ENCODE measurements at places on chromosomes 4 and X.

DNA sequence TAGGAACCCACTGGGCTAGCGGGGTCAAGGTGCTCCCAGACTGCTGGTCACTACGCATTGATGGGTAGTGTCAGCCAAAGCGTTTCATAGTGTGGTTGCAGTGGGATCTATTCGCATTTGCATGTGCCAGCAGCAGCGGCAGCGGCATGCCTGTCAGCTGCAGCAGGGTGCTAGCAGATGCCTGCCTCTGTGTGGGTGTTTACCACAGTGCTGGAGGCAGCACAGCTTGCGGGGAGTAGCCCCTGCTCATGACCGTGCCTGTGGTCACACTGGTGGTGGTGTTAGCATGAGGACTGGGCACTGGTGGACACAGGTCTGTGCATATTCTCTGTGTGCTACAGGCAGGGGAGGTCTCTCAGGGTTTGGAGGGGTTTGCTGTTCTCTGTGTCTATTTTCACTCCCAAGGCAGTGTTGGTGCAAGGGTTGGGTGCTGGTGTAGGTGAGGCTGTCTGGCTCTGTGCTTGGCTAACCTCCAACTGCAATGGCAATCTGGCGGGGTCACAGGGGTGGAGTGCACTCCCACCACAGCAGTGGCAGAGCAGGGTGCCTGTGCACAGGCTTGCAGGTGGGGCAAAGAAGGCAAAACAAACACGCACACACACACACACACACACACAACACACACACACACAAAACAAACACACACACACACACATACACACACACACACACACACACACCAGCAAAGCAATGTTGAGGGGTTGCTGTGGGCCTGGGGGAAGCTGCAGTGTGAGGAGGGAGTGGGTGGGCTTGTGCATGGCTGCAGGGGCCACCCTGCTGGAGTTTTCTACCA, 184.4 kb downstream of the GLUD2 start:
- DNase-seq, result no peak

- DNase-seq, result no peak
Observed at GRCh38 chrX:118751950-118752783, 24.8 kb downstream of the IL13RA1 start.

- no peak for DNase-seq
Observed at GRCh38 chr4:14168919-14169318, 541.4 kb upstream of the BOD1L1 start.

DNA sequence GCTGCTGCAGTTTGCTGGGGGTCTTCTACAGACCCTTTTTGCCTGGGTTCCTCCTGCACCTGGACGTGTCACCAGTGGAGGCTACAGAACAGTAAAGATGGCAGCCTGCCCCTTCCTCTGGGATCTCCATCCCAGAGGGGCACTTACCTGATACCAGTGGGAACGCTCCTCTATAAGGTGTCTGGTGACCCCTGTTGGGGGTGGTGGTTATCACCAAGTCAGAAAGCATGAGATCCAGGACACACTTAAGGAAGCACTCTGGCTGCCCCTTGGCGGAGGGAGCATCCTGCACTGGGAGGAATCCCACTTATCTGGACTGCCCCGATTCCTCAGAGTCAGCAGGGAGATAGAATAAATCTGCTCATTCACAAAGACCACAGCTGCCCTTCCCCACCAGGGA, 218.9 kb upstream of the GALNTL6 start:
- DNase-seq, result no peak

GRCh38 chr4:95255396-95256107, 293.2 kb downstream of the UNC5C start:
- DNase-seq, result no peak

DNA sequence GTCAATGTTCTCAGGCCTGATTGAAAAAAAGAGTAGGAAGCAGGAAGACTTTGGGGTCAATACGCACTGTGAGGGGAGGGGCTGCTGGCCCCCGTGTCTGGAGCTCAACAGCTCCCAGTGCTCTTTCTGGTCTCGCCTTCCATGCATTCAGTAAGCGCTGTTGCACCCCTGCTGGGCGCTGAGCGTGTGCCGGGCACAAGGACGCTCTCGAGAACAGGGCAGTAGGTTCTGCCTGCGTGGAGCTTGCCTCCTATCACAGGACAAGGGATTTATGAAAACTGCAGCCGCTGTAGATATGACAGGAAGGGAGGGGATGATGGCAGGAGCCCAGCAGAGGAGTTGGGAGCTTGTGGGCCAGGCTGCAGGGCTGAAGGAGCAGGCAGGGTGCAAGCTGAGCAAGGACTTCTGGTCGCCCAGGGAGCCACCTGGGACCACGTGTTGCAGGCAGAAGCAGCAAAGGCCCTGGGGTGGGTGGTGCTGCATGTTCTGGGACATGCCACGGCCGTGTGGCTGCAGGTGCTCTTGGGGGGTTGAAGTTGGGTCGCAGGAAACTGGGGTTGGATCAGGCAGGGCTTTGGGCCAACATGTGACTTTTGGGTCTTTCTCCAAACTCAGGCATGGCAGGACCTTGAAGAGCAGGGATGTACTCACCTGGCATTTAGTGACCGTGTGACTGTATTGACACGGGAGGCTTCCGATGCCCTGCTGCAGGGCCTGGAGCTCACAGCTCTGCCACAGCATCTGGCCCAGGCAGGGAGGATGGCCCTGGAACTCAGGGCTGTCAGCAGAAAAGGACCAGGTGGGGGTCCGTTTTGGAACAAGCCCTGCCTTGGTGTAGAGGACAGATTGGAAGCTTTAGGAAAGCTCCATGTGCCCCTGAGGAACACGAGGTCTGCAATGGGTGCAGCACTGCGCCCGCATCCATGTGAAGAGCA, 97.9 kb downstream of the CPZ start:
- DNase-seq, result no peak

DNA sequence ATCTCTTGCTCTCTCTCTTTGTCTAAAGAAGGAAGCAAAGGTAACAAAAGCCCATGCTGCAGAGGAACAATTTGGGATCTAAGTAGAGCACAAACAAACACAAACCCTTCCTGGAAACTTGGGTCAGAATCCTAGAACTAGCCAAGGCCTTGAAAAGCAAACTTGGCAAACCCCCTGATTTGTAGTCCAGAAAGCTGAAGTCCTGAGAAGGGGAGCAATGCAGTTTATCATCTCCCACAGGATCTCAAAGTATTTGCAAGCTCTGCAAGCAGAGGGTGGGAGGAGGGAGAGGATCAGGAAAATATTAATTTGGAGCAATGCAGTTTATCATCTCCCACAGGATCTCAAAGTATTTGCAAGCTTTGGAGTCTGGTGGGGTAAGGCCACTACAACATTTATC, 379.5 kb upstream of the FGF13 start:
- DNase-seq, result no peak

DNA sequence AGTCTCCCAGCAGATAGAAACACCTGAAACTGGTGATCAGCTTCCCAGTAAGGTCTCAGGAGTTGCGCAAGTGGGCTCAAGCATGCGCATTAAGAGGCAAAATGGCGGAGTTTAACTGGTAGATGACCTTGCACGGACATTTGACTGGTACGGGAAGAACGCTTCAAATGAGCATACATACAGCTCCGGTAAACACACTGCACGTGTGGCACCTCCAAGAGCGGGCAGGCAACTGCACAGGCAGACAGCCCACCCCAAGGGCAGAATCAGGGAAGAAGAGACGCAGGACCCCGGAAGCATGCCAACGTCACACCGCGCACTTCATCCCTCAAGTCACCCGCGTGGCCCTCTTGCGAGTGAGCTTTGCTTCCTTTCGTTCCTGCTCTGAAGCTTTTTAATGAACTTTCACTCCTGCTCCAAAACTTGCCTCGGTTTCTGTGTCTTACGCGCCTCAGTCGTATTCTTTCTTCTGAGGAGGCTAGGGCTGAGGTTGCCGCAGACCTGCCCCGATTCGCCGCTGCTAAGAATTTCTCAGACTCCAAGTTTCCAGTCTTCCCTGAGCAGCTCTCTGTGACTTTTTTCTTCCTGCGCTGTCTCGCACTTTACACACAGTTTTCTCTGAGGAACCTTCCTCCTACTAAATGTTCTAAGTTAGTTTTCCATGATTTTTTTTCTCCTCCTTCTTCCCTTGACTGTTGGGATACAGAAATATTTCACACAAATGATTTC, 180.7 kb upstream of the ZFP42 start:
- DNase-seq, result no peak

- DNase-seq, result no peak
Observed at GRCh38 chr4:186592966-186593586, 37.7 kb upstream of the MTNR1A start.

DNA sequence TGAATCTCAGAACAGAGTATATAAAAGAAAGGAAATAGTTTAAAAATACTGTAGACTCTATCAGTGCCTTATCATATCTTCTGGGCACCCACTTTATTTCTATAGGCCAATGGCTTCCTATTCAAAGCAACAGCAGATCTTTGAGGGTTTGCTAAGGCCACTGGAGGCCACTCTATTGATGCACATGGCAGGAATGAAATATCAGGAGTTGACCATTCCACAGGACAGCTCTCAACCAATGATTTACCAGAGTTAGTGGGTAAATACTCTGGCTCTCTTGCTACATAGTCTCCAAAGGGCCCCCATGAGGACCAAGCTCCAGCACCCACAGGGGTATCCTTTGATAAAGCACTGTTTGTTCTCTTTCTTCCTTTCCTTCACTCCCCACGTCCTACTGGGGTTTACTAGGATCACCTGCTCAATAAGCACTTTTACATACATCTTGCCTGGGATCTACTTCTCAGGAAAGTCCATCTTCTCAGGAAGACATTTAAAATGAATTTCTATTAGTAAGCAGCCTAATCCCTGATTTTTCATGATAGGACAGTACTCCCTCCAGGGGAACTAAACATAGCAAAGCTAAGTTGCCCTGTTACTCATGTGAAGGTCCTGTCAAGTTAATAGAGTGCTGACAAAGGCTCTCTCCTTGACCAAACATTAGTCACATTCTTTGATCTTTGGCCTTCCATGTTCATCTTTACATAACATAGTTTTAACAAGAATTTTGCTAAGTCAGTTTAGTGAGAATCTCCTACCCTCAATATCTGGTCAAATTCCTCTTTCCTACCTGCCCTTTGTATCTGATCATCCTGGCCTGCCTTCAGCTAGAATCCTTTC, 459.7 kb downstream of the GRXCR1 start:
- DNase-seq, result no peak

DNA sequence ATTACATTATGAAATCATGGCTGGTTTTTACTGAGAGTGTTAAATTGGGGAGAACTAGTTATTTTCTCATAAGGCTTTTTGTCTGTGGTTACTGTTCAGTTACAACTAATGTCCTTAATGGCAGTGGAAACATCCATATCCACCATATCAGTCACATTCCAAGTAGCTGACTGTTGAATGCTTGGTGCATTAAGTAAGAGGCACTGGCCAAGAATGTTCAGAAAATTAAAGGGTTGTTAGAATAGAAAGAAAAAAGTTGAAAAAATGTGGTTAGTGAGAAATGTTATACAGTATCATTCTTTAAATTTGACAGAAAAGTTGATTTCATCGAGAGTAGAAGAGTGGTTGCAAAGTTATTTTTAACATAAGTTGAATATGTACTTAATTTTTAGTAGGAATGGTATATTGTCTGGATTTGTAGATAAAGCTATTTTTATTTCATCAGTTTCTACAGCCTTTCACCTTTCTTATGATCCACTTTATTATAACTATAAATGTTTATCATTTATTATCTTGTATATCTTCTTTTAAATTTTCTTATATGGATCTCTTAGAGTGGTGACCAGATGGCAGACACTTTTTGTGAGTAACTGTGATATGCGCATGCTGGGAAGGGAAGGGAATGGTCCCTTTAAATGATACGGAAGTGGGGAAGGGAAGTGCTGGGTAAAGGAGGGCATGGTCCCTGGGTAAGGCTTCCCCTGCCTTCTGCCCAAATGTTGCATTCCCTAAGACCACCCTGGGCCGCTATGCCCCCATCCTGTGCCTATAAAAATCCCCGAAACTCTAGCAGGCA, 2407.1 kb downstream of the ARAP2 start:
- no peak for DNase-seq

DNA sequence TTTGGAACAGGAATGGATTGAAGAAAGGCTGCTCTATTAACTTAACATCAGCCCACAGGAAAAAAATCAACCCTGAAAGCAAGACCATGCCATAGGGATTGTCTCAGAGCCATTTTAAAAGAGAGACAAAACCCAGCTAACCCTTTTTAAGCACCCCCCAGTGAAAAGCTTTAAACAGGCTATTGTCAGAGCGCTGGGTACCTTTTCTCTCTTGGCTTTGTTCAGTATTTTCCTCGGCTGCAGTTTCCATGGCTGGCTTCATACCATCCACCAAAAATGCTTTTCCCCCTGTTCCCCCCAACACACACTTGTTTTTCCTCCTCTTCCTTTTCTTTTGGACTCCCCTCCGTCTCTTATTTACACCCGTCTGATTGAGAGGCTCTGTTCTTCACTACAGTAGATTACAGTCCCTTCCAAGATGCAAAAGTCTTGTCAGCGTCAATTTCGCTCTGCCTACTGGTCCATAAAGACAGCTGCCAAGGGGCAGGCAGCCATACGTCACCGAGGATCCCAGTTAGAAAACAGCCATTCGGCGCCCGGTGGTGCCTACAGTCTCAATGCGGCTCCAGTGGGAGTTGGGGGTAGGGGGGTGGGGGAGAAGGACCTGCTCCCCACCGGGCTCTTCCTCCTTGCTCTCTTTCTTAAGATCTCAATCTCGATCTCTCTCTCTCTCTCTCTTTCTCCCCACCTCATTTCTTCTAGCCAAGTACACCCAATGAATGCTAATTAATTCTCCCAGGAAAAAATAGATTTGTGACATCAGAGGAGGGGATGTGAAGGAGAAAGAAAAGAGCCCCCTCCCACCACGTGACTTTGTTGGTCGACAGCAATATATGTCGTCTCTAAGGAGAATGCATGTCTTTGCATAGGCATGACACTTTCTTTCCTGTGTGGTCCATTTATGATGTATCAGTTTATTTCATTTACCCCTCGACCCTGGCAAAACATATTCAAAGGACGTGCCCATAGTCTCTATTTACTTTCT, at the start of gene GPM6B:
TSS of gene GPM6B (minus strand) at position 451 of the 985 bp plus-strand sequence. CDS start at position 262, 189 bp downstream.
- no peak for DNase-seq

- no peak for DNase-seq
Observed at GRCh38 chr4:140739971-140740370, 16.2 kb downstream of the TBC1D9 start.

DNA sequence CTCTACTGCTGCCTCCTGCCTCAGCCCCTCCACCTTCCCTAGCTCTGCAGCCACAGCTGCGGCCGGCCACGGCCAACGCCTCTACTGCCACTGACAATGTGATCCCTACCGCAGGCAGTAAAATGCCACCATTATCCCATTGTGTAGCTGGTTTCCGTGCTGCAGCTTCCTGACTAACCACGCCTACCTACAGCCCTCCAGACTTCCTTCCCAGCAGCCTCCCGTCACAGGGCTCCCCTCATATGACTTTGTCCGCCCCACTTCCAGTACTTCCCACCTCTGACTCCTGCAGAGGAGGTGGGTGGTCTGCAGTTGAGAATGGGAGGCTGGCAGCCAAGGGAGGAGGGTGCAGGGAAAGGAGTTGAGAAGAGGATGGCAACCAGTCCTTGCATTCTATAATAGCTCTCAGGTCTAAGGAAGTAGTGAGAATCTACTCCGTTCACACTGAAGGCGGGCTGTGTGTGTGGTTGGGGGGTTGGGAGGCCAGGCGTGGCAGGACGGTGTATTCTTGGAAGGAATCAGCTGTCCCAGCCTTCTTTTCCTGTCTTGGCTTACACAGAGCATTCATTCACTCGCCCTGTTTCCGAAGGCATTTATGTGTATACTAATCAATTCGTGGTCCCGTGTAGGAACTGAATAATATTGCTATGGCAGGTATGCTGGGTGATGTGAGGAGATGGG, 33.1 kb upstream of the USP51 start:
- DNase-seq, result no peak
